Common myeloid progenitor, CD34-positive (primary cell): ENCODE measurements at places on chromosomes 11 and 22.

DNA sequence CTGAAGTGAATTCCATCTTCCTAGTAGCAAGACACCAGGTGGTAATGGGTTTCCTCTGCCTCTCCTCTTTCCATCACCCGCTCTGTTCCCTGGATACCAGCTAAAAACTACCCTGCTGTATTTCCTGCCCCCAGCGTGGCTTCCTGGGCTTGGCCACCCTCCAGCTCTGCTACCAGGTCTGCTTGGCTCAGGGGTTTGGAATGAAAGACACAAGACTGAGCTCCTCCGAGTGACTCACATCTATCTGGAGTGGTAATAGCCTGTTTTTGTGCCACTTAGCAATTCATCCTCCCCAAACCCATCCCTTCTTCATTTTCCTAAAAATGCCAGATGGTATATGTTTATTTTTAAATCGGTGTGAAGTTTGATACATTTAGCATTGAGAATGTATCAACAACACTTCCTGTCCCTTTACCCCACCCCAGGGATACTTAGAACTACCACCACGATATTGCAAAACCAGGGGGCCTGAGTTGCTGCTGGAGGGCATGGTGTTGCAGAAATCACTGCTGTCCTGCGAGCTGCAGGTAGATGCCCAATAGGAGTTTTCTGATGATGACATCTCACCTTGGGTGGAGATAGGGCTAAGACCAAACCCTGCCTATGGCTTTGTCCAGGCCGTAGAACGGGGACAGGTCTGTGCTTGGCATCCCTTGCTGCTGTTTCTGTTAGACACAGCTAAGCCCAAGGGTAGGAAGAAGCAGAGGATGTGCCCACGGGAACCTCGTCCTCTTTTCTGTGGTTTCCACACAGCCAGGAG is 7.5 kb upstream of the MICAL3 start:
- DNase-seq = no peak

GRCh38 chr11:73838443-73839122 is 38.1 kb downstream of the COA4 start:
- DNase-seq = no peak

GRCh38 chr22:33565580-33565995 is 354.7 kb downstream of the LARGE1 start:
- DNase-seq = no peak

DNA sequence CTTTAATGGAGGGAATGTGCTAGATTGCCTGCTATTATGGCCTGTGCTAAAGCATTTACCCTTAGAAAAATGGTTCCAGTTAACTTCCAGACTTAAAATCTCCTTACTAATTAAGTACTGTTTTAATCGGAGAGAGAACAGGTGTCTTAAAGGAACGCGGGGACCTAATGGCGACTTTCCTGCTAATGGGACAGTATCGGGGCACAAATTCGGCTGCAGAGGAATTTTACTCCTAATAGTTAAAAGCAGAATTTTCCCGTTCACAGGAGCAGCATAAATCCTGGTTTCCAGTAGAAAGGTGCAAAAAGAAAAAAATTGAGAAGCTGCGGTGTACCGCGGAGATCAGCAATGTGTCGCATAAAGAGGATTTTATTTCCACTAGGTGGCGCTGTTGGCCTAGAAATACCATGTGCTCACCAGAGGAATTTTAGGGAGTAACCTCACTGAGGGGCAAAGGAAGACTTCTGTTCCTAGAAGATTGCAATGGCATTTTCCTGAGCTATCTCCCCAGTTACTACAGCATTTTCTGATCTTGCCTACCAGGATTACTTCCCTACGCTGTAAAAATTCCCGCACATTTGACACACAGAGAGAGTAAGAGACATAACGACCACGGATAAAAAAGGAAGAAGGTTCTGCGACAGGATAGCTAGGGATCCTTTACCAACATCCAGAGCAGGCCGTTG is 44.5 kb downstream of the ZNF280B start:
- peak; percentile 84 for DNase-seq

GRCh38 chr11:62552485-62553079 is 6.0 kb upstream of the AHNAK start:
- no peak for DNase-seq

GRCh38 chr11:117731722-117732290 is 65.2 kb downstream of the DSCAML1 start:
- DNase-seq = no peak

- DNase-seq = peak; percentile 80
Observed at GRCh38 chr11:64723117-64723906, at the start of gene NRXN2. Gene NRXN2 (minus strand): TSS chr11:64723197. CDS start chr11:64713699, 9,498 bp downstream.

GRCh38 chr11:6469599-6469998 is 4.1 kb downstream of the TRIM3 start:
- DNase-seq = no peak

DNA sequence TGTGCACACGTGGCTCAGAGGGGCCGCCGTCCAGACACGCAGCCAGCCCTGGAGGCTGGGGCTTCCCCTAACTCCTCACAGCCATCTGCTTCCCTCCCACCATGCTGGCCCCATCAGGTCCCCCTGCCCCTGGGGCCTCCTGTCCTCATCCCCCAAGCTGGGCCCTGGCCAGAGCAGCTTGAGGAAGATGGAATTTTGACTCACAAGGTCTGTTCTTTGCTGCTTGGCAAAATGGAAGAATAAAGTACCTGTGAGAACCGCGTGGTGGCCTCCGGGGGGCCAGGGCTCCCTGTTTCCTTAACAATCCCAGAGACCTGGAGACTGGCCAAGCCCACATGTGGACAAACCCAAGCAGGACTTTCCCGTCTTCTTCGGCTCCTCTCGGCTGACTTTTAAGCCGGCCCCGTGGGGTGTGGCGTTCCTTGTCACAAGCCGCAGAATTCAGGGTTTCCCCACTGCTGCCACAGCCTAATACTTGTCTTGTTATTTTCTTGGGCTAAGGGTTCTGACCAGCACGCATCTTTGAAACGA is 872.8 kb downstream of the BRD1 start:
- no peak for DNase-seq

DNA sequence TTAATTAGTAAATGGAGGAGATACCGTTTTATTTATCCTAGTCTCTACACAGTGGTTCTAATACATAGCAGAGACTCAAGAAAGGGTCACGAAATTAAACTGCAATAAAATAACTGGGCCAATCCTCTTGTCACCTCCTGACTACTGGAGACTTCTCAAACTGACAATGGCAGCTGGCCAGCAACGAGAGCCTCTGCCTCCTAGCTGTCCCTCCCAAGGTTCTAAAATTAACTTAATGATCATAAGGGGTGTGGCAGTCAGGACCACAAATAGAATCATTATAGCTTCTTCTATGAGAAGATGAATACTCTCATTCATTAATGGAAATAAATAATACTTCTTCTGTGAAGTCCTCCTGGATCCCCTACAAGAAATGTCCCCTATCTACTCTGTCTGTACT is 63.8 kb upstream of the APOA1 start:
- DNase-seq = no peak

DNA sequence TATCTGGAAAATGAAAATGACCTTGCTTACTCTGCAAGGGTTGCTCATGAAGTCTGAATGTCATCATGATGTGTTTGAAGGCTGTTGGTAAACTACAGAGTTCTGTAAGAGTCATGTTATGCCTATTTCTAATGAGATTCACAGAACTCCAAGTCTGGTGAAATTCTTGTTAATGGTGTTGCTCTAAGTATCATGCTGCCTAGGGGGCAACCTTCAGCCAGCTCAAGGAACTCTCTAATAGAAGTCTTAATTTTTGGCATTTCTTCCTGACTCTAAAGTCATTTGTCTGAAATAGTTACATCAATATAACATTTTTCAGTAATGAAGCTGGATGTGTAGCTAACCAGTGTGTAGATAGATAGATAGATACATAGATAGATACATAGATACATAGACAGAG is 302.8 kb downstream of the FAT3 start:
- no peak for DNase-seq

DNA sequence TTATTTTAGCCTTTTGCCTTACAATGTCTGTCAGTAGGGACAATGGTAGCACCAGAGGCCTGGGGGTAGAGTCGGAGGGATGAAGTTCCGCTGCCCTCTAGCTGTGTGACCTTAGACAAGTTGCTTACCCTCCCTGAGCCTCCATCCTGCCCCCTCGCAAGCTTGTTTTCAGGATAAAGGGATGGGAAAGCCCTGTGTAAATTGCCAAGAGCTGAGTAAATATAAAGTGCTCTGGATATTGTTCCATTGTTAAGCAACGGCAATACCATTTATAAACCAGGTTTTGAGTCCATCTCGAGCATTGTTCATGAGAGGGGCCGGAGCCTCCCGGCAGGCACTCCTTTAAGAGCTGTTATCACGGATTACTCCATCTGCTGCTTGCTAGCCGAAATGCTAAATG is 72.9 kb downstream of the ZBTB16 start:
- DNase-seq = no peak

GRCh38 chr11:71091506-71092265 is 160.7 kb downstream of the SHANK2 start:
- DNase-seq = no peak

DNA sequence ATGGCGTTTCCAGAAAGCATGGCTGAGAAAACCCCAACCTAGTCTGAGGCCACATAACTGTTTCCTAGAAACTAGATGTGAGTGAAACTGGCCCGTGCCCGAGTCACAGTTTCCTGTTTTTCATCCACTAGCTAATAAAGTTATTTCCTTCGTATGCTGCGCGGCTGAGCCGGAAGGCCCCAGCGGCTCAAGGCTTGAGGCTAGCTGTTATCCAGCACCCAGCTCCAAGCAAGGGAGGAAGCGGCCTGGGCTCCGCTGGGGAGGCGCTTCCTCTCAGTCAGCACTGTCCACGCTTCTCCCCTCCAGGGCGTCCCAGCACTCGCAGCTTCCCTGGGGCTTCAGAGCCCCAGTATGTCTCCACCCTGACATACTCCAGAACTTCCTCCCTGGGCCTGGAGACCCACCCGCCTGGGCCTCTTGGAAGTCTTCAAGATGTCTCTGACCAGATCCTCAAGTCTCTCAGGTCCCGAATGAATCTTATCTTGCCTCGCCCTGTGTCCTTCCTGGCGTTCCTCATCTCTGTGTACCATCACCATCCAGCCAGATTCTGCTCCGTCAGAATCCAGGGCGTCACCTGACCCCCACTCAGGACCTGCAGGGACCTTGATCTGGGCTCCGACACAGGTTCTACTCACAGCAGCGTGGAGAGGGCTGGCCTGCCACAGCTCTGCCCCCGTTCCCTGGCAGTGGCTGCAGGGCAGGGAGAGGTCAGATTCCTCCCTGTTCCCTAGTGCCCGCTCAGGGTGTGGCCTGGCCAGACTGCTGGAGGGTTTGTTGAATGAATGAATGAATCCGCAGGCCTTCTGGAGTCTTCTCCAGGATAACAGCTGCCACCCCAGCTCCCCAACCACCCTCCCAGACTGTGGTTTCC is 81.9 kb downstream of the LRRC32 start:
- DNase-seq = peak; percentile 67

DNA sequence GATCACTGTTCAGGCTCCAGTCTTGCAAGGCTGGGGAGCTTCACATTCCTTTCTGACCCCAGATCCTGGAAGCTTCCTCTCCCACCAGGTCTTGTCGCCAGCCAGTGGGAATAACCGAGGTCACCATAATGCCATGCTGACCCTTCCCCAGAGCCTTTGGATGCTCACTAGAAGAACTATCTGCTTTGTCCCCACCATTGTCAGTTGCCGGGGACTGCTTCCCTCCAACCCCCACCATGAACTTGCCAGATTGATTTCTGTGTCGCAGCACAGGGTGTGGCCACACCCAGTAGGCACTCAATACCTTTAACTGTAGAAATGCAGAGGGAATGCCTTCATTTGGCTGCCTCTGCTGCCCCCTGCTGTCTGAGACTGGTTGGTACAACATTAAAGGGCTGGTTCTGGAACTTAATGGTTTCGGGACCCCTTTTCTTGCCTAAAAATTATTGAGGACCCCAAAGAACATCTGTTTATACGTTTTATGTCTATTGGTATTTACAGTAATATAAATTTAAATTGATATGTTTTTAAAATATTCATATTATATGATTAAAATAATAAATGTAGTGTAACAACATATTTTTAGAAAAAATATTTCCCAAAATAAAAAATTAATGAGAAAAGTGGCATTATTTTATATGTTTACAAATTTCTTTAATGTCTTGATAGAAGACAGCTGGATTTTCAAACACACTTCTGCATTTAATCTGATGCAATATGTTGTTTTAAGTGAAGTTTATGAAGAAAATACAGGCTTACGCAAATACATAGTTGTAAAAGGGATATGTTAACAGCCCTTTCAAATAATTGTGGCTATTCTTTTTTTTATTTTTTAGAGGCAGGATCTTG is 6.7 kb upstream of the GDPD5 start:
- peak; percentile 65 for DNase-seq

GRCh38 chr11:84655712-84656111 is 971.4 kb downstream of the DLG2 start:
- DNase-seq = no peak

DNA sequence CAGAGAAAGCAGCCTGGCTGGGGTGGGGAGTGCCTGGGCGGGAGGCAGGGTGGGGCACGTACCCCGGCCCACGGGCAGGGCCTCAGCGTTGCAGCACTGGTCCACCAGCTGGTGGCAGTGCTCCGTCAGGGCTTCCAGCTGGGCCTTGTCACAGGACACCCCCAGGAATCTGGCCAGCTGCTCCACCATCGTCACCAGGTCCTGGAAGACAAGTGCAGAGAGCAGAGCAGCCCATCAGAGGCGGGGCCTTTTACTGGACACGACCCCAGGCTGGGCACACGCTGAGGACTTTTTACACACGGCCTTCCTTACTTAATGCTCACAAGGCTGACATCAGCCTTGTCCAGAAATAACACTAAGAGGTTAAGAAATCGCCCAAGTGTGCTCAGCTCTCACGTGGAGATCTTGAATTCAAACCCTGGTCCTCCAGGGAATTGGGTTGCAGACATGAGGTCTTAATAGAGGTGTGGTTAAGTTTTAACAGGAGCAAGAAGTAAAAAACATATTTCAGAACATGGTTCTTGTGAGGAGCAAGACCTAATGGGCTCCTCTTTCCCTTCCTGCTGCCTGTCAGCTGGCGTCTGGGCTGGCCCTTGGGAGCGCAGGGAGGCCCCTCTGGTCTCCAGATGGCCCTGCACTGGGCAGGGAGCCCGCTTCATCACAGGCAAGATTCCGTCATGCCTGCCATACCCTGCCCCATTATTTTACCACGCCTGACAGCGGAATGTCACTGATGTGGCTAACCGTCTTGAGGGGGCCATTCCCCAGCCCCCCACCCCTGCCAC is 17.1 kb upstream of the EFCAB6 start:
- DNase-seq = no peak

DNA sequence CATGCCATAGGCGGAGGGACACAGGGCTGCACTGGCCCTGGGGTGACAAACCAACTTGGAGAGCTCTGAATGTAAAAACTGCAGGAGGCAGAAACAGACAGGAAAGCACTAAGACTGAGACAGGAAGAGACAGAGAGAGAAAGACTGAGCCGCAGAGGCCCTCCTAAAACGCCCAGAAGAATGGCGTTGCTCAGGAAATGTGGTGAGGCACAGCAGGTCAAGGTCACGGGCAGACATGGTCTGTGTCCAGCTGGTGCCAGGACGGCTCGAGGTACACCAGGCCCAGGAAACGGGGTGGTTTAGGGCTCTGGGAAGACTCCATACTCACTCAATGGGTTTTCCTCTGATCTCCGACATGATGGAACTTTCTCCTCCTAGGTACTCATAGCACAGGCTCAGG is 29.1 kb downstream of the MAFF start:
- no peak for DNase-seq

- DNase-seq = no peak
Observed at GRCh38 chr11:5367448-5368074, 16.1 kb upstream of the OR51M1 start.

GRCh38 chr11:82871646-82872045 is 28.6 kb downstream of the PRCP start:
- no peak for DNase-seq
